ENCODE measurements at places on chromosomes 13 and 19.

DNA sequence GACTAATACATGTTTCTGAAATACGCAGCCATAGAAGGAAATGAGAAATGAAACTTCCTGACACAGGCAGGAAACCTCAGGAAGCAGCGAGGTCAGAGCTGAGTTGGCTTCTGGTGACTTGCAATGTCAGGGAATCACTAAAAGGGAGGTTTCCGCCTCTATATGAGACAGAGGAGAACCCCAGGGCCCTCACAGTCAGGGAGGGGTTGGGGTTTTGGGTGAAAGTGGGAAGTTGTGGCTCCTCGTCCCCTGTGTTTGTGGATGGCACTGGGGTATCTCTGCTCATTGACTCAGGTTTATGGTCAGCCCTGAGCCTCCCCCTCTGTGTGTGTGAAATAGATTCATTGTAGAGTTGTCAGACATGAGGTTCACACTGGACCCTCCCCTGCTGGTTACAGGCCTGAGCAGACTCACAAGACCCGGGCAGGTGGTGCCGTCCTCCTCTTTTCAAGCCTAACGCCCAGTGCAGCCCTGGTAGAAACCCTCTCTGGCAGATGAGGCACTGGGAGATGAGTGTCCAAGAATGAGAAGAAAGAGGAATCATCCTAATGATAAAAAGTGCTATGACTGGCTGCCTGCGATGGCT lies 5.5 kb upstream of the LILRA6 start:
- DNase-seq = peak; percentile 25

DNA sequence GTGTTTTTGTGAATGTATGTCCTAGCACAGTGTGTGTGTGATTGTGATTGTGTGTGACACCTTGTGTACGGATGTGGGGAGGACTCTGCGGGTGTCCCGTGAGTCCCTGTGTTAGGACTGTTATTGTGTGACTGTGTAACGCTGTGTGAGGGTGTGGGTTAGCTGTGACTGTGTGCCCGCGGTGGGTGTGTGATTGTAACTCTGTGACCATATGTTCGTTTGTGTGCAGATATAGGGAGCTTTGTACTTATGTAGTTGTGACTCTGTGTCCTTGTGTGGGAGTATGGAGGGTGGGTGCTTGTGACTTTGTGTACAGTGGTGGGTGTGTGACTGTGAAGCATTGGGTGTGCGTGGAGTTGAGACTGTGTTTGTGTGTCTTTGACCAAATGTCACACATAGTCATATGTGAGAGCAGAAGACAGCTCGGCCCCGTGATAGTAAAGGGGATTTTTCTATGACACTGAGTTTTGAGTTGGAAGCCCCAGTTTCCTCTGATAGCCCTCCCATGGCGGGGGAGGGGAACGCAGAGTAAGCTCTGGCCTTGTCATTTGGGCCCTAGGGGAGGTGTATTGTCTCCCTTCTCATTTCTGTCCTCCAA lies 949 bp upstream of the ZNF260 start:
- DNase-seq = peak; percentile 45

- DNase-seq = no peak
Measured at GRCh38 chr13:107580741-107581412, 634.5 kb downstream of the LIG4 start.

DNA sequence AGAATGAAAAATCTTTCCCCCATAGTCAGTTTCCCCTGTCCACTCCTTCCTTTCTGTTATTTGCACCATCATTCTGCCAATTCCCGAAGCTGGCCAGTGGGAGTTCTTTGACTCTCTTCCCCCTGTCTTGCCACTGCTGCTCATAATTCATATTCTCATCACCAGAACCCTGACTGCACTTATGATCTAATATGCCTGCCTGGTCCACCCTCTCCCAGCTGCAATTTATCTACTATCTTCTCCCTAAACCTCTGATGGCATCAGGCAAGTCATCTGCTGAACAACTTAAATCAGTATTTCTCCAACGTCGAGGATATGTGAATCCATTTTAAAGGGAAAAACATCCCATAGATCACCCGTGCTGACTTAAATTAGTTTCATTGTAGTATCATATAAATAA lies 458.0 kb upstream of the GPC6 start:
- DNase-seq = no peak

DNA sequence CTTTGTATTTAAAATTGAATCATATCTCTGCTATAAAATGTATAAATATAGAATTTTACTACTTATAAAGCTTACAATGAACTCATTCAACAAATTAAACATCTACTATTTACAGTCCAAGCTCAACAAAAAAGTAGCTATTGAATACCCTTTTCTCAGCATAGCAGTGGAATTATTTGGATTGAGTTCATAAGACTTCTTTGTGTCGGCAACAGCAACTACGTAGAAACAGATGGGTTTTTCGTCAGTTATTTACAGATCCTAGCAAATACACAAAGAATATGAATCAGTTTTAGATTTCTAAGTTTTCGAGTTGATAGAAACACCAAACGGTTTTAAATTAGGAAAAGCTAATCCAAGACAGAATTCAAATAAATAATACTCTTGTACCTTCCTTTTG lies 10.4 kb upstream of the NEK3 start:
- DNase-seq = no peak

DNA sequence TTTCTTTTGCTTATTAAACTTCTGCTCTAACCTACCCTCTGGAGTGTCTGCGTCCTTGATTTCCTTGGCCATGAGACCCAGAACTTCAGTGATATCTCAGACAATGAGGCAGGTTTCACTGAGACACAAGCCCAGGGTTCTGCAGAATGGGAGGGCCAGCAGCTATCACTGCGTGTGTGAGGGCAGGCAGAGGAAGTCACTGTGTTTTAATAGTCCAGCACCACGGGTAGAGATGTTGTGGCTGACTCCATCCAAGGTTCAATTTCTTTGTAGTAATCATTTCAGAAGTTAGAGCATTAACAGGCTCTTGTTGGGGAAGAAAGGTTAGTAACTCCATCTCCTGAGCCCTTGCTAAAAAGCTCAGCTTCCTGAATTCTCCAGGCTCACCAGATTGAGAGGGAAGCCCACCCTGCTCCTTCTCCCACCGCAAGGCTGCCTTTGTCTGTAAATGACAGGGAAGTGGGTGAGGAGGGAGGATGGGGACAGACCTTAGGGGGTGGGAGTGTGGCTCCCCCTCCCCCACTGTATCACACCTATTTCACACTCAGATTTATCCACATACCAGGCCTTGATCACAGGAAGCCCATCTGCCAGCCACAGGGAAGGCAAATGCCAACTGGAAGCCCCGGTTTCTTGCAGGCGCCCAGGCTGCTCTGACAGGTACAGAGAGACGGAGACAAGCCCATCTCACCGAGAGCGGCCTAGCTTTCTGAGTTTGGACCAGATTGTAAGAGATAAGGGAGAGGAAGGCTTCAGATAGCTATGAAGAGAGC lies 2.1 kb downstream of the C19orf12 start:
- no peak for DNase-seq

GRCh38 chr13:113881614-113882266 lies 17.9 kb upstream of the GAS6 start:
- DNase-seq = no peak

DNA sequence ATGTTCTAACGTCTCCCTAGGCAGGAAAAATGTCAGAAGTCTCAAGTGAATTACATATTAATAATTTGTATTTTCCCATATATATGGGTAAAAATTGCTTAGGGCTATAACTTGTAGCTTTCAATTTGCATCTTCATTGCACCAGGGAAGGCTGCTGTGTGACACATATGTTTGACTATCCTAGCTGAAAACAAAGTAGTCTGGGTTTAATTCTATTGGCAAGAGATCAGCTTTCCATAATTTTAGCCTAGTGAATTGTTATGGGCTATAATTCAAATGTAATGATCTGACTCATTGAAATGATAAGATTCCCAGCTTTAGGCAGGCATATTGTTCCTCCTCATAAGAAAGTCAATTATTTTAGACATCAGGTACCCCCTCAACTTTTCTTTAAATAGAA lies 553.1 kb downstream of the DCT start:
- DNase-seq = no peak

DNA sequence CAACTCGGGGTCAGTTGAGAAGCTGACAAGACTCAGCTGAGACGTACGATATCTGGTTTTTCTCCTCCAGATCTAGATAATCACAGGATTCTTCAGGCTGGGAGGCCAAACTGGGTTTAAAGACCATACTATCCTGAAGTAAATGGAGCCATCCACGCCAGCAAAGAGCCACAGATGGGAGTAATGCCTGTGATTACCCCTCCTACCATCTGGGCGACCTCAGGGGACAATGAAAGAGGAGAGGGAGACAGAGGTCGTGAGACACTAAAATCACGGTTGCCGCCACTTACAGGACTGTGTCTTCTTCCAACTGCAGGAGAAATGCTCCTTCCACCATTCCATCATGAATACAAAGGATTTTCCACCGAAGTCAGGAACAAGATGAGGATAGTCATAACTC lies 3.1 kb upstream of the NLRP13 start:
- DNase-seq = no peak

GRCh38 chr13:51704399-51705313 lies 99.3 kb downstream of the DHRS12 start:
- no peak for DNase-seq

GRCh38 chr13:44199627-44200207 lies 173.9 kb upstream of the SERP2 start:
- DNase-seq = no peak

GRCh38 chr13:106405731-106406130 lies 129.7 kb downstream of the EFNB2 start:
- no peak for DNase-seq

DNA sequence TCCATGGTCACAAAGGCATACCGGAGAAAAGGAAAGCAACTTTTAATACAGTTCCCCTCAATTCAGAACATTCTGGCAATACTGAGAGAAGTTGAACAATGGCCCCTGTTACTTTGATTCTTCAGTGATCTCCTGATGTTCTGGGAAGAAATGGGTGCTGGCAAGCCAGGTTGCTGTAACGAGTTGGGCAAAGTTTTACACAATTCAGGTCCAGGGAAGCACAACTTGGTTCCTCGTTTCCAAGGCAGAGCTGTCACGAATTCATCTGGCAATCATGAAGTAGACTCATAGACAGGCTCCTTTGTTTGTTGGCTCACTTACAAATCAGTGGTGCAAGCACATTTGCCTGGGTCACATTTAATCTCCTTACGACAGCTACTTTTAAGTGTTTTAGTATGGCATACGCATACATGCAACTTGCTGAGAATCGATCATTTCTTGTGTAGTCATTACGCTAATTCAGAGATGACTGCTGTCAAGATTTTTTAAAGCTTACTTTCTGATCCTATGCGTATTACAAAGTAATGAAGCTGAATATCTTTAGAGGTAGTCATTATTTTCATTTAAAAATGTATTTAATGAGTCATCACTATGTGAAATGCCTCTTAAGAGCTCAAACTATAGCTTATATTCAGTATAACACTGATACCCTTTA lies 174.7 kb downstream of the GPC5 start:
- DNase-seq = no peak

DNA sequence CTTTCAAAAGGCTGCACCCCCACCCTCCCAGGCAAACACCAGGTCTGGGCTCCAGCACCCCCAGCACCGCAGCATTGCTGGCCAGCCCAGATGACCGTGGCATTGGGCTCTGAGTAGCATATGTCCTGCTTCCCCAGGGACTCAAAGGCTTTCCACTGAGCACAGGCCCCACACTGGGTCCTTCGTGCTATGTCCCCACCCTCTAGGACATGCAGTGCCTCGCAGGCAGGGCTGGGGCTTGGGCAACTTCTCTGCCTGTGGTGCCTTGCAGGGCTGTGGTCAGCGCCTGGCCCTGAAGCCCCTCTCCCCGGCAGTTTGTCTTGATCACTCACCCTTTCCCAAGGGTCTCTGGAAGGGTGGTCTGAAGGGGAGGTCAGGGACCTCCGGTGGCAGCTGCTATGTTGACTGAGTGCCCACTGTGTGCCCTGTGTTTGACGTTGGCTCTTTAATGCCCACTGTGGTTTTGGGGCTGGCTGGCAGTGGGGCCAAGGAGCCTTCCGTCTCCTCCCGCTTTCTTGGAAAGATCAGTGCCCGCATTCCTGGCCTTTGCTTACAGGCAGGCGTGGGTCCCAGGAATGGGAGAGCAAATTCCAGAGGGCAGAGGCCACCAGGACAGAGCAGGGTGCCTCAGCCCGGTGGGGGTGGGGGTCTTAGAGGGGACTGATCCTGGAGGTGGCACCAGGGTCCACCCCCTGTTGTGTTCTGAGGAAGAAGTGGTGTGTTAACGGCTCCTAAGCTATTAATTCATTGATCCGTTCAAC lies 20.3 kb upstream of the CRTC1 start:
- DNase-seq = no peak

- no peak for DNase-seq
Measured at GRCh38 chr13:77409412-77409811, 82.5 kb upstream of the MYCBP2 start.

DNA sequence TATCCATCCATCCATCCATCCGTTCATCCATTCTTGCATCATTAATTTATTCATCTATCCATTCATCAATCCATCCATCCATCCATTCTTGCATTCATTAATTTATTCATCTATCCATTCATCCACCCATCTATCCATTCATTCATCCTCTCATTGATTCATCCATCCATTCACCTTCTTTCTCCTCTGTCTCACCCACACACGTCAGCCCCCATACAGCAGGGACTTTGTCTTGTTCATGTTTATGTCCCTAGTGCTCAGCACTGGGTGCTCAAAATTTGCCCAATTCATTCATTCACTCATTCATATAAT lies 683 bp upstream of the AP1M2 start:
- DNase-seq = no peak

GRCh38 chr19:2214251-2214650 lies 21.9 kb downstream of the PLEKHJ1 start:
- no peak for DNase-seq

DNA sequence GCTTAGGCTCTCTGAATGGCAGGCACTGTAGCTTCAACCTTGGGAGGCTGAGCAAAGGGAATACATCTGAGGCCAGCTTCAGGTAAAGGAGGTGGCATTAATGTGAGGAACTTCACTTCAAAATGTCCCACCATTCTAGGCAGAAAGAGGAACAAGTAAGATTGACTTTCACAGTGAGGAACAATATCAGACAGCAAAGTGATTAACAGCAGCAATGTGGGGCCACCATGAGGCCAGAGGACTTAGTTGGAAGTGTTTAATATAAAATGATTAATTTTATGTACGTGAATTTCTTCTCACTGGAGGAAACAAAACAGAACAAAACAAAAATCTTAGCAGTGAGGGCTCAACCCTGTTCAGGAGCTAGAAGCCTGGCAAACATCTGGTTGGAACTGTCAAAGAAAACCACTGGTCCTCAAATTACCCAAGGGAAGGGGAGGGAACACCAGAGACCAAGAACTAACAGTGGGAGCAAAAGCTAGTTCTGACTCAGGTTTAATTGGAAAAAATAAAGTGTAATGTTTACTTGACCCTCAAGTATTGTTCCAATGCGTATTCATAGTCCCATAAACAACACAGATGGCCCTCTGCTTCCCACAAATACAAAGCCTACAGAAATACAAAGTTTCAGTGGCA lies 43.9 kb upstream of the FRY start:
- DNase-seq = peak; percentile 8

- no peak for DNase-seq
Measured at GRCh38 chr19:17676295-17676694, 11.9 kb downstream of the UNC13A start.

Data from CD4-positive, alpha-beta T cell treated with Interleukin-4 for 1 hour (primary cell).